Endothelial cell (in vitro differentiated cells): ENCODE measurements at places on chromosomes 5 and 9.

- DNase-seq, result no peak
Measured at GRCh38 chr5:115309751-115310370, 13.4 kb upstream of the CCDC112 start.

DNA sequence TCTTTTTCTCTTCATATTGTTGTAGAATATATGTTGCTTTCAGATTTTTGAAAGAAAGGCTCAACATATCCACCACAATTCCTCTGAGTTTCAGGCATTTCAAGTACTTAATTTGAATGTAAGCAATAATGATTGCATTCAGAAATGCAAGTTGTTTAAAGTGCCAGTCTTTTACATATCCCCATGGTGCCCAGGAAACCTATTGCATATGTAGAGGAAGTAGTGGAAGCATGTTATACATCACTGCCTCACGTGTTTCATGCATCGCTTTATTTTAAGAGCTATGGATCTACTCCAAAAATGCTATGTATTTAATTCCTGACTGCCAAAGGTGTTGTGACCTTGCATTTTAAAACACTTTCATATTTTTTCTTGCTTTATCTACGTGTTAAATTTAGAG, 28.1 kb downstream of the CPEB4 start:
- DNase-seq, result no peak

GRCh38 chr5:143541943-143542797, 138.7 kb upstream of the NR3C1 start:
- DNase-seq, result no peak

GRCh38 chr5:131794586-131794985, 2.2 kb downstream of the FNIP1 start:
- no peak for DNase-seq

DNA sequence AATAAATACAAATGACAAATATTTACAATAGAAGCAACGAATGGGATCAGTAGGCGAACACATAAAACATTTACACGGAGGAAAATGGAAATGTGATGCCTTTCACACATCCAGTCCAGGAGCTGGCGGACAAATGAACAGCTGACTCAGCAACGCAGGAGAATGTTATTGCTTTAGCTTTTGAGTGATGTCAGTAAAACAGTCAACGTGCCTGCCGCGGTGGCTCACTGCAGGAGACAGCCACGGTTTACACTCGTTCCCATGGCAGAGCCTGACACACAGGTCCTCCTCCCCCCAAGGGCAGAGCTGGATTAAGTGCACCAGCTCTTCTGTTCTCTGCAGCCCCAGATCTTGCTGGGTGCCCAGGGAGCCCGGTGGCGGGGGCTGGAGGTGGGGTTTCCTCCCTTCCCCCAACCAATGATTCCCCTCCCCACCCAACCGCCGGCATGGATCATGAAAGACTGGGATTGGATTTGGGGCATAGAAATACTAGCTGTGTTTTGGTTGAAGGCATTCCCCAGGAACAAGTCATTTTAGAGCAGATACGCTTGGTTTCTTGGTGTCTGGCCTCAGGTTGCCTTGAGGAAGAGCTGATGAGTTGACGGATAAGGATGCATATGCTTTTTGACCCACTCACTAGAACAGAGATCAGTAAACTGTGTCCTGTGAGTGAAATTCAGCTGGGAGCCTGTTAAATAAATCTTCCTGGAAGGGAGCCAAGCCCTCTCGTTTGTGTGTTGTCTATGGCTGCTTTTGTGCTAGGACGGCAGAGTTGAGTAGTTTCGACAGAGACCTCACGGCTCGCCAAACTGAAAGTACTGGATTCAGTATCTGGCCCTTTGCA, 12.5 kb downstream of the STC2 start:
- no peak for DNase-seq

GRCh38 chr9:108933231-108933717, 650 bp downstream of the ELP1 start:
- DNase-seq, result no peak

DNA sequence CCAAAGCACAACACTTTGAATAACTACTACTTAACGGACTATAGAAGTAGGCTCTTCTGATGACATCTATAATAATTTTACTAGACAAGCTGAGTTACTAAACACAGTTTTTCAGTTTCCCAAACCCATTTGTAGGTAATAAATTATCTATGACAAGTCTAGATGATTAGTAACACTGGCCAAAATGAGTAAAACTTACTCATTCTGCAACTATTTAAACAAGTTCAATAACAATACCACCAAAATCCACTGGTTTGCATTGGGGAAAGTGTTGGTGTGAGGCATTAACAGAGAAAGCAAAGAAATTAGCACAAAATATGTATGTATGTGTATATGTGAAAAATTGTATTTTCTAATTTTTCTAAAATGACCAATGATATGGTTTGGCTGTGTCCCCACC, 119.3 kb downstream of the NR2F1-AS1 start:
- no peak for DNase-seq

GRCh38 chr5:6687505-6687904, 25.7 kb upstream of the TENT4A start:
- no peak for DNase-seq

DNA sequence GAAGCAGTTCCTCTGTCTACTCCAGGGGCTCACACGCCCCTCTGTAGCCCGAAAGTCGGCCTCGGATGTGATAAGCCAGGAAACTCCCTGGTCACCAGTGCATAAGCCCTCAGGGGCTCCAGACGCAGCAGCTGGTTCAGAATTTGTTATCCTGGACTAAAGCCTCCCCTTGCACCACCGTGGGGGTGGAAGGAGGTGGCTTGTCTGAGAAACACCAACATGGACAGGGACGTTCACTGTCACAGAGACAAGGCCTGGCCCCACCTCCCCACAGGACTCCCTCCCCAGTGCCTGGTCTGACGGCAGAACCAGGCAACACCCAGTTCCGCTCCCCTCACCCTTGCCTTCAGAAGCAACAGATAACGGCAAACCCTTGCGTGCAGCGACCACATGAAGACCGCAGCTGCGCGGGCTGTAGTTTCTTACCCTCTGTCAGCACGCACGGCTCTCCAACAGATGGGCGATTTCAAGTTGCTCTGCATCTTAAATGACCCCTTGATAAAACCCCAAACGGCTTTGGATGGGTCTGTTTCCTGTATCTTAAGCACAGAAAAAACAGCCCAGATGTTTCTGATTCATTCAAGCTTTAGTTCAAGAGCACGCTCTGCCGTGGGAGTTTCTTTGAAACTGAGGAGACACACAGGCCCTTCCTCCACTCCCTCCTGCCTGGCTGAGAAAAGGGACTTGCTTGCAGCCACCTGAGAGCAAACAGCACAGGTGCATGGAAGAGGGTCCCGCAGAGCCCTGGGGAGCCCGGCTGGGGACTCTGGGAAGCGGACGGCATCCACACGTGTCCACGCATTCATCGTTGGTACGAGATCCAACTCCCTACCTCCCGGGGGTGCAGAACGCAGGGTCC, 44.7 kb upstream of the NKD2 start:
- no peak for DNase-seq

DNA sequence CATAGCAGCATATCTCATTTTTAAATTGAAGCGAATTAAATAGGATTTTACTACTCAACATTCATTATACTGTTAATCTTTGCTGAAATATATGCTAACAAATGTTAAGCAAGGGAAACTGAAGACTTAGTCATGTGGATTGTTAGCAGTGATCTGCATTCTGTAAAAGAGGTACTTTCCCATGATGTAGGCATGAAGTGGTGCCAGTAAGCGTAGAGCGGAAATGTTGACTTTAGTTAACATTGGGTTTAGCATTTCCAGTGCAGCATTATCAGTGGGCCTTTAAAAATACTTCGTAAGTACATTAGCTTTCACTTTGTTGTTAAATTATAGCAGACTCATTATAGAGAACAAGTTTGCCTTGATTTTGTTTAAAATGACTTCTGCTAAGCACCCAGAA, 130.3 kb downstream of the CDC42SE2 start:
- no peak for DNase-seq

DNA sequence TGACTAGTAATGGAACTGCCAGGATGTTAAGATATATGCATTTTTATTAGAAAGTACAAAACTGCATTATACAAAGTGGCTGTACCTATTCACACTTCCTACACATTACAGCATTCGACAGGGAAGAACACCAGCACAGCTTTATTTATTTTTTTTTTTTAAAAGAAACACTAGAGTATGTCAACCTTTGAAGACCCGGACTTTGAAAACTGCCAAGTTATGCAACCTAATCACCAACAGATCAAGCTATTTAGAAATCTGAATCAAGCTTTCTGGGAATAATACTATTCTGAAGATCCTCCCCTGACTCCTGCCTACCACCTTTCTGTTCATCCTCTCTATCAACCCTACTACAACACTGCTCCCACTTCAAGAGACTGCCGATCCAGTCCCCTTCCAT, 4.5 kb downstream of the GEMIN5 start:
- no peak for DNase-seq

DNA sequence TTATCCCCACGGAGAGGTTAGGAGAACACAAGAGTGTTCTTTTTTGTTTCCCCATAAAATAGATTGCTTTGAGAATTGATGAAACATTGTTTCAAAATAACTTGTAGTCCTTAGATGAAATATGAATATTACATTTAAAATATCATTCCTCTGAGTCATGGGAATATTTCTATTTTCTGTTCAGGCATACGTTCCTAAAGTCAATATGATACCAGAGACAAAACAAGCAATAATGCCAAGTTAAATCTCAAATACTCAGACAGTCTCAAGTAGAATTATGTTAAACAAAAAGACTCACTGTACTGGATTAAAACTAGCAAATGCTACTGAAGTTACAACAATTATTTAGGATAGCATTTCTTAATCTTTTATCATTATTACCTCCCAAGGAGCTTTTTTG, 111.7 kb upstream of the C6 start:
- no peak for DNase-seq

DNA sequence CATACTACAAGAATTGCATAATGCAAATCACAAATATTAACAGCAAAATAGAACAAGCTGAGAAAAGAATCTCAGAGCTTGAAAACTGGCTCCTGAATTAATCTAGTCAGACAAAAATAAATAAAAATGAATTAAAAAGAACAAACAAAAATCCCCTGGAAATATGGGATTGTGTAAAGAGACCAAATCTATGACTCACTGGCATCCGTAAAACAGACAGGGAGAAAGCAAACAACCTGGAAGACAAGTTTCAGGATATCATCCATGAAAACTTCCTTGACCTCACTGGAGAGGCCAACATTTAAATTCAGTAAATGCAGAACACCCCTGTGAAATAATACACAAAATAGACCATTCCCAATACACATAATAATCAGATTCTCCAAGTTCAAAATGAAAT, 229.3 kb upstream of the CTNND2 start:
- DNase-seq, result no peak
